ENCODE measurements at places on chromosomes 11 and 22.
A peak's percentile ranks its signal among the peaks of the same experiment; 100 is the strongest.

DNA sequence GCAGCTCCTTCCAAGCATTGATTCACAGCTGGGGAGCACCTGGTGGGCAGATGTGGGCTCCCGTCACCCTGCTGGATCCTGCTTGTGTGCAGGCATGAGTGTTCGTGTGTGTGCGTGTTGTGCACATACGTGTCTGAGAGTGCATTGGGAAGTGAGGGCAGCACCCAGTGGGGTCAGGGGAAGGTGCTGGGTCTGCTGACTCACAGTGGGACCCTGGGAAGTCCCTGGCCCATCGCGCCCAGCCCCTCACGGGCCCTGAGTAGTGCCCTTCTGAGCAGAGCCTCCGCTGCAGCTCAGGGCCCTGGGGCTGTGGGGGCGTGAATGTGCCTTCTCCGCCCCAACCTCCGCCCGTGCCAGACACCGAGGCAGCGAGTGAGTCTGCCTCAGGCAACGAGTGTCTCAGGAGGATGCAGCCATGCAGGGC, 36.8 kb downstream of the WNT11 start:
- DNase-seq, result no peak

DNA sequence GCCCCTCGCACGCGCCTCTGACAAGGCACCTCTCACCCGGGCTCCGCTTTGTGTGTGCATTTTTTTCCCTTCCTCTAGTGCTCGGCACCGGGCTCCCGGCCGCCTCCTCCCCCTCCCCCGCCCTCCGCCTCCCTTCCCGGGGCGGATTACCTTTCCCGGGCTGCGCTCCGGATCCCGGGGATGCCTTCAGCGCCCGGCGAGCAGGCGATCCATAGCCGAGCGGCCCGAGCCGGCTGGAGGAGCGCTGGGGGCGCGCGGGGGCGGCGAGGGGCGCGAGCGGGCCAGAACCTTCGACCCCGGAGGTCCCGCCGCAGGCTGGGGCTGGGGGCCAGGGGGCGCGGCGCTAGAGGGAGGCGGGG, 282 bp downstream of the MPPED2 start:
- peak; percentile 6 for DNase-seq

- no peak for DNase-seq
Measured at GRCh38 chr11:126082251-126083109, 19.8 kb upstream of the CDON start.

- no peak for DNase-seq
Measured at GRCh38 chr22:48520884-48521588, 1306.6 kb downstream of the BRD1 start.

DNA sequence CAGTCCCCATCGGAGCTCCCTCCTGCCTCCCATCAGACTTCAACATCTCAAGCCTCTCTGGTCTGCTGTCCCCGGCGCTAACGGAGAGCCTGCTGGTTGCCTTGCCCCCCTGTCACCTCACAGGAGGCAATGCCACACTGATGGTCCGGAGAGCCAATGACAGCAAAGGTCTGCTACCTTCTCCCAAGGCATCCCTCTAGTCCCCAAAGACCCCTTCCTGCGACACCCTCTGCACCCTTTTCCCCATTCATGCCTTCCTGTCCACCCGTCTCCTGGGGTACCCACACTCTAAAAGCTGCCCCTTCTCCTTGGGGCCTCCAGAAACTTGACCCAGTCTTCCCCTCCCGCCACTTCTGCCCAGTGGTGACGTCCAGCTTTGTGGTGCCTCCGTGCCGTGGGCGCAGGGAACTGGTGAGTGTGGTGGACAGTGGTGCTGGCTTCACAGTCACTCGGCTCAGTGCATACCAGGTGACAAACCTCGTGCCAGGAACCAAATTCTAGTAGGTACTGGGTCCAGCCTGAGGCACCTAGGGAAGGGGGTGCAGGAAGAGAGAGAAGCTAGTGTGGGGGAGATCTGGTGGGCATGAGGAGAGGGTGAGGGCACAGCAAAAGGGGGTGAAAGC, 860 bp downstream of the UPK2 start:
- DNase-seq, result no peak

- no peak for DNase-seq
Measured at GRCh38 chr11:95074792-95075563, 8.3 kb downstream of the SRSF8 start.

GRCh38 chr22:32951807-32952153, 106.4 kb downstream of the SYN3 start:
- DNase-seq, result no peak

- no peak for DNase-seq
Measured at GRCh38 chr22:32570501-32570900, 95.9 kb downstream of the FBXO7 start.

- DNase-seq, result peak; percentile 38
Measured at GRCh38 chr11:6604081-6604626, 580 bp downstream of the ILK start.

DNA sequence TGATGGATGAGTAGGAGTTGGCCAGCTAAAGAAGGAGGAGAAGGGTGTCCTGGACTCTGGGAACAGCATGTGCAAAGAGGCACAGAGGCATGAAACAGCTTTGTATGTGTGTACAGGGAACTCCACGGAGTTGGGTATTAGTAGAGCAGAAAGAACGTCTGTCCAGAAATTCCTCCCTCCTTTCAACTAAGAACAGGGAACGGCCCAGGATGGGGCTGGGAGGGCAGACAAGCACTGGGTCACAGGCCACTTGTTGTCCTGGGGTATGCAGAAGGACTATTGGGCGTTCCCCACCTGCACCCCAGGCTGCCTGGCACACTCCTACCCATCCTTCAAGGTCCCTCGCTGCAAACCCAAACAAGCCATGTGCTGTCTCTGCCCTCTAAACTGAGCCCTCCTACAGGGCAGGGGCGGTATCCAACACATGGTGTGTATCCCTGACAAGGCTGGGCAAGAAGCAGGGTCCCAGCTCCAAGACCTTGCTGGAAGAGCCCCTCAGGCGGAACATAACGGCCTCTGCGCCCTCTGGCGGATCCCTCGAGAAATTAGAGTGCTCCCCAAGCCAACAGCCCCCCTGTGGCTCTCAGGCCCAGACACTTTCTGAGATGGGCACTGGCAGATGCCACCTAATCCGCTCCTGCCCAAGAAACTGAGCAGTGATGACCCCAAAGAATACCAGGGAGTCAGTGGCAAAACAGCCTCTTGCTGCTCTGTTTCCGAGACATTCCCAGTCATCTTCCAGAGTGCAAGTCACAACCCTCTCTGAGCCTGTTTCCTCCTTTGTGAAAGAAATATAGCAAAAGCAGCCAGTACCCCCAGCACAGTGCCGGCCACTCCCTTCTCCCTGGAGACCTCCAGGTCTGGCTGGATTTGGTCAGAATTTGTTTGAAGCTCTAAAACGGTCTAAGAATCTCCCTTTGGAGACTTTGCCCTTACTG, 1.6 kb upstream of the ELFN2 start:
- peak; percentile 66 for DNase-seq

DNA sequence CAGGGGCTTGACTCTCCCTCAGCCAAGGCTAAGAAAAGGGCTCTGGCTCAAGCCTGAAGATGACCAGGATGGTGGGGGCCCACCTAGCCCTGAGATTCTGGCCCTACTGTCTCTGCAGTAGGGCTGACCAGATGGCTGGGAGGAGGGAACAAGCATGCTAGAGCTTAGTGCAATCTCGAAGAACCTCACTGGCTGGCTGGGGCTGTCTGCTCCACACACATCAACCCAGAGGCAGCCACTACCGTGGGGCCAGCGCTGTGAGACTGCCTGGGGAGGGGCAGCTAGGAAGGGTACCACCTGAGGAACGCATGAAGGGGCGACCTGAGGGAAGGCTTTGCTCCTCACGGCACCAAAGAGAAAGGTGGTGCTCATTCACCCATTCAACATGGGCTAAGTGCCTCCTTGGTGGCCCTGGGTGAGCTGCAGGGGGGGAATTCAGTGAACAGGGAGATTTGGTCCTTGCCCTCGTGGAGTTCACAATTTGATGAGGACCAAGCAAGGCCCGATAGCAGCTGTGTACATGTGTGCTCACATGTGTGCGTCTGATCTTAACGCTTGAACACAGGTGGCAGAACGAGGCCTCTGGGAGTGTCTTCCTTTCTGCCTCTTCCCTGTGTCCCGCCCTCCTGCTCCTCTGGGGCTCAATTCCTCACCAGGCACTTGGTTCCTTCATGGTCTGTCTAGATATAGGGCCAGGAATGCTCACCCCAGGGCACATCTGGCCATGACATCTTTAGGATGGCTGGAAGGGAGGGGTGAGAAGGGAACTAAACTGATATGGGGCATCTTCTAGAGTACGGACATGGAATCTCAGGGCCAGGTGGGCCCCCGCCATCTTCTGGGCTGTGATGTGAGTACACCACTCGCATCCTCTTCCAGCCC, 102.3 kb upstream of the PITPNB start:
- no peak for DNase-seq

DNA sequence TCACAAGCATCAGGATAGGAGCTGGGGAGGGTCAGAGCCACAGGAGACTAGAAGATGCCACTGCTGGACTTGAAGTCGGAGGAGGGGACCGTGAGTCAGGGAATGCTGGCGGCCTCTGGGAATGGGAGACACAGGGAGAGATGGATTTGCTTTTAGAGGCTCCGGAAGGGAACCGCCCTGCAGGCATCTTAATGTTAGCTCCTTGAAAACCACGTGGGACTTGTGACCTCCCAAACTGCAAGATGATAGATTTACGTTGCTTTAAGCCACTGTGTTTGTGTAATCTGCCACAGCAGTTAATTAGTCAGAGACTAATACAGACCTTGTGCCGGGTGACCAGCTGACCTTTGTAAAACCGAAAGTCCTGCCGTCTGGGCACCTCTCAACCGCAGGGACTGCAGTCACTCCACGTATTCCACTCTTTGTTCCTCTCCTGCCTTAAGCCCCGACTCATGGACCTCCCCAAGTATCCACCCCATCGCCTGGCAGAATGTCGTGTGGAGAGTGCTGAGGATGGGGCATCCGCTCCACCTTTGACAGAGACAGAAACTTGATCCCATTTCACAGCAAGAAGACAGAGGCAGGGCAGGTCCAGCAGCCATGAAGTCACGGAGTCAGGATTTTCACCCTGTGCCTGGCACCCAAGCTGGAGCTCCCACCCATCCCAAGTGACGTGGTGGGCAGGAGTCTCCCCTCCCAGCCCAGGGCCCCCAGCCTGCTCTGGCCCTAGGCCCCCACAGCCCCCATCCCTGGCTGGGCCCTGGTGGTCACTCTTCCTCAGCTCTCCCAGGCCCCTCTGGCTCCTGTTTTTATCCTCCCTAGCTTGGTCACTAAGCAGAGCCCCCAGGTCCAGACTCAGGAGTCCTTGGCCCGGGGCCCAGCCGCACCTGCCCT, 19.4 kb upstream of the CTSD start:
- peak; percentile 94 for DNase-seq

GRCh38 chr11:46917109-46917761, 1.1 kb downstream of the LRP4 start:
- DNase-seq, result no peak

- DNase-seq, result no peak
Measured at GRCh38 chr11:76654298-76654851, 16.2 kb downstream of the LRRC32 start.

GRCh38 chr11:119147604-119148333, 1.1 kb upstream of the ABCG4 start:
- DNase-seq, result no peak

DNA sequence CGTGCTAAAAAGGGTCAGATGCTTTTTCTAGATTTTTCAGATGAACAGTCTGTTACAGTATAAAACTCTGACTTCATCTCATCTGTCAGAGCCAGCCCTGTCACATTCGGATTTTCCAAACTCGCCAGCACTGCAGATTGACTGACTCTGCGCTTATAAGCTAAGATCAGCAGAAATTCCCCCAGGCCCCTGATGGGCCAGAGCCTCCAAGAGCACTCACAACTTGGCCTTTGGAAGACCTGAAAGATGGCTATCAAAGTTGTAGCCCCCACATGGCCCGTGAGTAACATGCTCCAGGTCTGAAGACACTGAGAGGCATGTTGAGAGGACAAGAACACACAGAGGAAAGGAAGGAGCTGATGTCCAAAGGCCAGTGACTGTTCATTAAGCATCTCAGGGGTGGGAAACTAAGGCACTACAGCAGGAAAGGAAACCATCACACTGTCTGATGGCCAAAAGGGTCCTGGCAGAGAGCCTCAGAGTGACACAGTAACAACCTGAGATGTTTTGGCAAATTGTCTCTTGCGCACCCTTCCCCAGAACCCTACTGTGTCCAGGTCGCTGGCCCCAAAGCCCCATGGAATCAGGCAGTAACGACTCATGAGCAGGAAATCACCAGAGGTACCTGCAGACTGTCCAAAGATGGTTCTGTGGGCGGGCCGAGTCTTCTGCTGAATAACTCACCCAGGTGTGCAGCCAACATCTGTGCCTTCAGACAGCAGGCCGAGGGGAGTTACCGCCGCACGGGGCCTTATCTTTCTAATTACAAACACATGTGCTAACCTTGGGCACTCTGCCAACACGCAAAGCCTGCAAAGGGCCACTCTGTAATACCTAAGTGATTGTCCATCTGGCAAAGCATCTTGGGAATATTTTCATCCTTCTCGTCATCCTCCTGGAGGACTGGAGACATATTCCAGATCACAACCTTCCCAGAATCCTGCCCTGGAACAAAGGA, 23.6 kb downstream of the HIRA start:
- DNase-seq, result no peak

GRCh38 chr22:46088541-46089311, 61.6 kb upstream of the PPARA start:
- DNase-seq, result no peak

DNA sequence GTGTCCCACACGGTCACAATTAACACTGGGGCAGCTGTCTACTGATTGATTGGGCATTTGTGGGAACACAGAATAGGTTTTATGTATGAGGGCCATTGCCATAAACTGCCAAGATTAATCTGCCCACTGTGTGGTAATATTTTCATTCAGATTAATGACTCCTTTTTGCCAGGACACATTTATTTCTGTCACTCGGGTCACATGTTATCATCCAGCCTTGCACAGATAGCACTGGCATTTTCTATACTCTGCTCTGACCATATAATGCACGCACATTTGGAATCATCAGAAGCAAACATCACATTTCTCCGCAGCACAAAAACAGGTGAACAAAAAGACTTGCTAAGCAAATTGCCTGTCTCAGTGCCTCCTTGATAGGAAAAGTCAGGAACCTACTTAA, 138.3 kb downstream of the CADM1 start:
- no peak for DNase-seq

GRCh38 chr11:3877364-3878257, 22.1 kb downstream of the STIM1 start:
- no peak for DNase-seq

DNA sequence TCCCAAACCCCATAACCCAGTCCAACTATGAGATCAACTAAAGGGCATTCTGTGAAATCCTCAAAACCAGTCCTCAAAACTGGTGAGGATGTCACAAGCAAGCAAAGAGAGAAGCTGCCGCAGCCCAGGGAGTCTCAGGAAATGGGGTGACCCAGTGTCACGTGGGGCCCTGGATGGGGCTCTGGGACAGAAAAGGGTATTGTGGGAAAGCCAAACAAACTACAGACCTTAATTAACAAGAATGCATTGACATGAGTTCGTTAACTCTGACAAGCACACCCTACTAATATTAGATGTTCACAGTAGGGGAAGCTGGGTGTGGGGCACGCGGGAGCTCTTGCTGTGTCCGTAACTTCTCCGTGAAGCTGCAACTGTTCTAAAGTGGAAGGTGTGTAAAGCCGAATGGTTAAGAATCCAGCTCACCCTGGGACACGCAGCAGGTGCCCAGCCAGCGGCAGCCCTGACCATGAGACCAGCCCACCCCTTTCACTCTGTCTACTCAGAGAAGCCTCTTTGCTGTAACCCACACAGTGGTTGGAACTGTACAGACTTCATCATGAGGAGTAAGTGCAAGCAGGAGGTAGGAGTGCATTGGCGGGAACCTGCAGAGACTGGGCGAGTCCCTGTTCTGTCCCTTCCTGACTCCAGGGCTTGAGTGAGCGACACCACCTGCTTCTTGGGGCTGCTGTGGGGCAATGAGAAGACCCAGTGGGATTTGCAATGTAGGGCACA, 17.9 kb downstream of the LINC01488 start:
- DNase-seq, result peak; percentile 19

All from suppressor macrophage treated with lipopolysaccharide for 4 hours (primary cell).